ENCODE measurements at places on chromosomes 1 and 21.

DNA sequence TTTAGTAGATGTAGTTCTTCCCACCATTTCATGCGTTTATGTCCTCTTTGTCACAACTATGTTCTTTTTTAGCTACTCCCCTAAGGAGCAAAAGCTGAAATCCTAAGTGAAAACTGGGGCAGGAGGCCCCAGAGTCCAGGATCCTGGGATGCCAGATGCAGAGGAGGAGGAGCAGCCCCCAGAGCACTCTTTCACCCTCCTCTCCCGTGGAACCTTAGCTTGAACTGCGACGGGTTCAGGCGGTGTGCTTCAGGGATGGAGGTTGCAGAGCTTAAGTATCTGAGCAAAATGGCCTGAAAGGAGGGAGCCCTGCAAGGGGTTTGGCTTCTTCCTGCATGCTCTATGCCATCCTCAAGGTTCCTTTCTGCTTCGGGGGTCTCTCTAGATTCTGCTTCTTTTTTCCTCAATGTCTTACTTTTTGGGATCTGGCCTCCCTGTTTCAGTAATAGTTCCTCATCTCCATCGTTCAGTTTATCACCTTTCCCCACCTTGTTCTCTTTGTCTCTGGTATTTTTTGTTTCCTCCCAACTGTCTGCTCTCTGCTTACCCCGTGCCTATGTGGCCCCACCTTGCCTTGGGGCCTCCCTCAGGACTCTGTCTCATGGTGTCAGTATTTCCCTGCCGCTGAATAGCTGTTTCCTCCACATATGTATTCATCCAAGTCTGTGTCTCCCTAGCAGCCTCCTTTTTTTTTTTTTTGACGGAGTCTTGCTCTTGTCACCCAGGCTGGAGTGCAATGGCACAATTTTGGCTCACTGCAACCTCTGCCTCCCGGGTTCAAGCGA is 2.7 kb upstream of the NHLH1 start:
- DNase-seq, result no peak

DNA sequence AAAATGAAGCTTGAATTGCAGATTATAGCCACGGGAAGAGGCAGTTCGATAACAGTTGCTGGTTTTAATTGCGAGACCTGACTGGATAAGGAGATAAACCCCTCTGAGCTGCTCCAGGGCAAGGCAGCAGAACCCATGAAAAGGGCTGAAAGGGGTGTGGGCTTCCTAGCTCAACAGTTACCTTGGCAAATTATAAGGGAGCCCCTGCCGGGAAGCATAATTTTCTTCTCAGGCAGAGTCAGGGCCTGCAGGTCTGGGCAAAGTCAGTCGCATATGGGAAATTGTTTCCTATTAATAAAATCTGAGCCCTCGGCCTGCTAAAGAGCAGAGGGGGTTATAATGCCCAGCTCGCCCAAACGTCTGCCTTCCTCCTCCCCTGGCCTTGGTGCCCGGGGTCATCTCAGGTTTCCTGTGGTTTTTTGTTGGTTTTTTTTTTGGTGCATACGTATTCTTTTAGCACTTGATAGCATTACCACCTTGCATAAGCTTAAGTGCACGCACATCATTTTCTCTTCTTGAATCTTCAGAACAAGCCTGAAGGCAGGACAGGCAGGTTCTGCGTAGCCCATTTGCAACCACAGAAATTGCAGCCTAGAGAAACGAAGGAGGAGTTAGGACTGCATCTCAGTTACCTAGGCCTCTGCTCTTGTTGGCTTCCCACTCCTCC is 33.9 kb upstream of the SELENON start:
- DNase-seq, result no peak

DNA sequence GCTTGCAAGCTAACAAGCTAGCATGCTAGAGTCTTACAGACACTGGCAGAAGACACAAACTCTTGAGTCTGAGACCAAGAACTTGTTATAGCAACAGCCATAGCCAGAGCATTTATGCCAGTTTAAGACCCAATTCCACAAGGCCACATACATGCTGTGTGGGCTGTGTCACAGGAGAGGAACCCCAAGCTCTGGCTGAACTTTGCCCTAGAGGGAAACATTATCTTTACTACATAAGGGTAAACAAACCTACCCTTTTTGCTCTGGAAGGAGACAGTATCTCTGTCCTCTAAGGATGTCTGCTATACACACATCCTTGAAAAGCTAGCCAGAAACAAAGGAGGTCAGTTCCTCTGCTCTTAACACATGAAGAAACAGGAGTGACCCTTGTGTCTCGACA is 70.3 kb downstream of the HSF2BP start:
- no peak for DNase-seq

DNA sequence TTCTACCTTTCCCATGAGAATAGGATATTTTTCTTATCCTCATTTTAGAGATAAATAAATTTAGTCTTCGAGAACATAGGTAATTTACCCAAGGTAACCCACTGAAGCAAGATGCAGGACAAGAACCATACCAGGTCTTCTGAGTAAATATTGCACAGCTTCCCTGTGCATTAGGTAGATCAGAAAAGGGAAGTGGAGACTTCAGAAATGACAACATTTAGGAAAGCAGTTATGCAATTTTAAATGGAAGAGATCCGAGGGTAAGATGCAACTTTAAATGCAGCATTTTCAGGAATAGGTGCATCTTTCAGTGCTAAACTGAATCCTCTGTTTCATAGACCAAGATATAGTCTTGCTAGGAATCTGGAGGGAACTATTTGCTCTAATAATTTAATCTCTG is 206.4 kb upstream of the SGIP1 start:
- no peak for DNase-seq

- DNase-seq, result no peak
Measured at GRCh38 chr1:113135460-113135859, 62.5 kb downstream of the LRIG2 start.

DNA sequence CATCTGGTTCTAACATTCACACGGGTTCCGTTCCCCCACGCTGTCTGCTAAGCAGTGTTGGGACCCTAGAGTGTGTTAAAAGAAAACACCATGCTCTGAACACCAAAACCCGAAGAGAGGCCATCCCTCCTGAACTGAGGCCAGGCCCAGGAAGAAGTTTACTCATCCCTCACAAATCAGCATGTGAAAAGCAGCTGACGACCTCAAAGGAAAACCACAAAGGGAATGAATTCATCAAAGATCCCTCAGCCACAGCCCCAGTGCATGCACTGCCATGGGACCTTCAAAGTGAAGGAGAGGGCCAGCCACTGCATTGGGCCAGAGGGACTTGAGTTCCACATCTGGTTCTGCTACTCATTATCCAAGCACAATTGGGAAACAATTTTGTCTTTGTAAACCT is 7.0 kb upstream of the PSEN2 start:
- peak; percentile 35 for DNase-seq

DNA sequence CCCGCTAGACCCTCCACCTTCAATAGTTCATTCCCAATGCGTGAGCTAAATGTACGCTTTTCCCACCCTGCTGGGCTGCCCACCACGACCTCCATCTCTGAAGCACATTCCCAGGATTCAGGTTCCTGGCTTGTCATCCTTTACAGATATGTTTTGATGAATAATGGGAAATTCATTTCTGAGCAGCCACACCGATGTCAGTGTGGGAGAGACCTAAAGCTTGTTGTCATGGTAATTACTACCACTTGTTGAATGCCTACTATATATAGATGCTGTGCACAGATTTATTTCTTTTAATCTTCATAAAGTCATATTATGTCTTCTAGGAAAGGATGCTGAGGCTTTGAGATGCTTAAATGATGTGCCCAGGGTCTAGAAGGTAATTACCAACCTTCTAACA is 8.0 kb downstream of the RCSD1 start:
- DNase-seq, result no peak

DNA sequence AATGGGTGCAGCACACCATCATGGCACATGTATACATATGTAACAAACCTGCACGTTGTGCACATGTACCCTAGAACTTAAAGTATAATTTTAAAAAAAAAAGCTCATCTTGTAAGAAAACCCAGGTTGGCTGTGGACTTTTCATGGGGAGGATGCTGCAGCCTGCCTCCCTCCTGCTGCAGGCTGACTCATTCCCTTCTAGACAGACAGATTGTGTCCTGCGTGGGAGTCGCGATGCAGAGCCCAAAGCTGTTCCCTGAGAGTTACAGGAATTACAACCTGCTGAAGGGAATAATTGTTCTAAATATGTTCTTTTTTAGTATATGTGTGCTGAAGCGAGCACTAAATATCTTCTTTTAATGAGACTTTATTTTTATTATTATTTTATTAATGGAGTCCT is 93.2 kb downstream of the TBX19 start:
- DNase-seq, result no peak

GRCh38 chr1:223513309-223513708 is 120.1 kb downstream of the CCDC185 start:
- no peak for DNase-seq

DNA sequence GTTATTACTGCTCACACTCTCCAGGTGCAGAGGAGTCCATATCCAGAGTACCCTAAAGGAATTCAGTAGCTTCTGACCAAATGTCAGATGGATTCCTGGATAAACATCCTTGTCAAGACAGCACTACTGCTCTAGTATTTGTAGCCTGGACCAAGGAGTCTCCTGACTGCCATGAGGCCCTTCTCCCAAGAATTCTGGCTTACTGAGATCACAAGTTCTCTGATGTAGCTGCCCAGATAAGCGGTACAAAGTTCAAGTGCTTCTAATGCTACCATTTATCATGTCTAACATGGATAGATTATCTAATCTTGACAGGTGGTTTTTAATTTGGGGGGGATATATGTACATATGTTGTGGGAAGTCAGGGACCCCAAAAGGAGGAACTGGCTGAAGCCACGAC is 196.6 kb upstream of the HMCN1 start:
- DNase-seq, result no peak

DNA sequence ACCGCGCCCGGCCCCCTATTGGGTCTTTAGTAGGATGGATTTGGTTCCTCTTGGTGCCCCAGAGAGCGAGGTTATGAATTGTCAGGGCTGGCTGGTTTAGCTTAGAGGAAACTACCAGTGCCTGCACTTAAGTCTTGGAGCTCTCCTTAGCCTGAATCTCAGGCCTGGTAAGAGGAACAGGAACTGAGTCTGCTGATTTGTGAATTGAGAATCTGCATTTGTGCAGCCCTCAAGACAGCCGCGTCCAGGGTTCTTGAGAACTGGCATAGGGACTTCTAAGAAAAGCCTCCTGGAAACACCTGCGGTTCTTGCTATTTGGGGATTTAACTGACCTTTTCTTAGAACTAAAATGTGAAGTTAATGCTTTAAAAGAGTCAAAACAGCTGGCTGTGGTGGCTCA is 1.7 kb downstream of the NECAP2 start:
- DNase-seq, result no peak

DNA sequence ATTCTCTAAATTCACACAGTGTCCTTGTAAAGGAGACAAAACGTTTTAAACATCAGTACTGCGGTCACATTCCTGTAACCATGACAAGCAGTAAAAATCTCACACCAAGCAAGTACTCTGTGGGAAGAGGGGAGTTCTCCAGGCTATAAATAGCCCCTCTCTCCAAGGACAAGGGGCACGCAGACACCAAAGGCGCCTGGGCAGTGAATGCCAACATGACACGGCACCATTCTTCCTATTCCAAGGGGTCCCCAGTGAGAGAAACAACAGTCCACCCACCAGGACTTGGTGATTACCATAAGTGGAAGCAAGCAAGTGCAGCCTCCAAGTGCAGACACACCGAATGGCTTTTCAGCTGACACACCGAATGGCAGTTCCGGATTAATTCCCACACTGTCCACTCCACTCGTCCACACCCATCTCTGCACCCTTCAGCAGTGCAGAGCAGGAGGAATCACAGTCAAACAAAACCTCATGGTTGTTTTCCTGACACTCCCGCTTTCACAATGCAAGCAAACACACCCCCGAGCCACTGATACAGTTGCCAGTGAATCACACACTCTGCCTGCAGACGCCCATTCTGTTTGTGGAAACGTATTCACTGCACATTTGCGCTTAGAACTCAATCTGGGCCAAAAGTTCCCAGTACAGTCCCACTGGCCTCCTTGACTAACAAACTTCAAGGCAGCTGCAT is 1.8 kb downstream of the PTTG1IP start:
- no peak for DNase-seq

- DNase-seq, result no peak
Measured at GRCh38 chr1:68045511-68046180, 4.8 kb downstream of the DIRAS3 start.

GRCh38 chr1:53896635-53897229 is 2.7 kb downstream of the DIO1 start:
- DNase-seq, result peak; percentile 43

GRCh38 chr1:14334336-14335176 is 263.9 kb upstream of the KAZN start:
- no peak for DNase-seq

DNA sequence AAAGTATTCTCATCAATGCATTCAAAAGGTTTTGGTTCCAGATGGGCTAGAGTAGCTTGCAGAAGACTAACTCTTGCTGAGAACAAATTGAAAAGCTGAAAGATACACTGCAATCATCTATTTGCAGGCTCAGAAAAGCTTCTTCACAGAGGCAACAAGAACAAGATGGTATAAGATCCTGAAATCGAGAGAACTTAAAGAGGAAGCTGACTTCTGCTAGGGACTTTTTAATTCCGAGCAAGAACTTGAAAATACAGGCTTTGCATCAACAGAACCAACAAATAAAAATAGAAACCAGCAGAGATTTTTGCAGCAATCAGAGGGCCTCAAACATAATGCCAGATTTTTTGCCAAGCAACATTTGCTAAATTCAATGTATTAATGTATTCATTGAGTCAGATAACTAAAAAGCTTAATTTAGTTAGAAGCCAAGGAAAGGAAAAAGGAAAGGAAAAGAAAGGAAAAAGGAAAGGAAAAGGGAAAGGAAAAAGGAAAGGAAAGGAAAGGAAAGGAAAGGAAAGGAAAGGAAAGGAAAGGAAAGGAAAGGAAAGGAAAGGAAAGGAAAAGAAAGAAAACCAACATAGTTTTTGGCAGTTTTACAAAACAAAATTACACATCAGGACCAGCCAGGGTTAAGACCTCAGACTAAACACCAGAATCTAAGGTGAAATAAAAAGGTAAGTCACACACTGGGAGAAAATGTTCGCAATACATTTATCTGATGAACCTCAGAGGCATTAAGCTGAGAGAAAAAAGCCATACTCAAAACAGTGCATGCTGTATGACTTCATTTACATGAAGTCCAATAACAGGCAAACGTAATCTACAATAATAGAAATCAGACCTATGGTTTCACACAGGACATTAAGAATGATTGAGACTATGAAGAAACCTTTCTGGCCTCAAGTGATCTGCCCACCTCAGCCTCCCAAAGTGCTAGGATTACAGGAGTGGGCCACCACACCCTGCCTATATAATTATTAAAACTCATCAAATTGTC is 42.6 kb downstream of the FAF1 start:
- no peak for DNase-seq

- DNase-seq, result no peak
Measured at GRCh38 chr1:37561133-37562132, 4.7 kb downstream of the DNALI1 start.

DNA sequence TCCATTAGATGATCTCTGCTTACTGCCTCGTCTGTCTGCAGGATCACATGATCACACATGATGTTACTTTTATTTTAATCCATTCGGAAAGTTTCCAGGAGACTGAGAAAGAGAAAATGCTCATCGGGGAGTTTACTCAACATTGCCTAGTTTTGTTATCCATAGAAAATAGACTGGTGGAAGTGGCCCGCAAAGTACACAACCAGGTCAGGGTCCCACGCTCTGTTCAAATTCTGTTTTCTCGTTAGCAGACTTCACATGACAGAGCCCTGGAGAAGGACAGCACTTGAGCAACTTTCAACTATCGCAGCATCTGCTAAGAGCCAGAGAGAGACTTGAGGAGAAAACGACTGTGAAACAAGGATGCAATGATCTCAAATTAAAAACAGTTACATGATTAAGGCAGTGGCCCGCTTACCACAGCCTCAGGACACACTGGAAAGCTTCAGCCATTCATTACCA is 44.2 kb downstream of the ADAMTS1 start:
- DNase-seq, result no peak
